ENCODE measurements at places on chromosomes 2 and 18. TPM values are rescaled to one million over a fixed set of nuclear protein-coding genes. Genes with fewer than 3 reads are reported as not detected.
A peak's percentile ranks its signal among the peaks of the same experiment; 100 is the strongest.

DNA sequence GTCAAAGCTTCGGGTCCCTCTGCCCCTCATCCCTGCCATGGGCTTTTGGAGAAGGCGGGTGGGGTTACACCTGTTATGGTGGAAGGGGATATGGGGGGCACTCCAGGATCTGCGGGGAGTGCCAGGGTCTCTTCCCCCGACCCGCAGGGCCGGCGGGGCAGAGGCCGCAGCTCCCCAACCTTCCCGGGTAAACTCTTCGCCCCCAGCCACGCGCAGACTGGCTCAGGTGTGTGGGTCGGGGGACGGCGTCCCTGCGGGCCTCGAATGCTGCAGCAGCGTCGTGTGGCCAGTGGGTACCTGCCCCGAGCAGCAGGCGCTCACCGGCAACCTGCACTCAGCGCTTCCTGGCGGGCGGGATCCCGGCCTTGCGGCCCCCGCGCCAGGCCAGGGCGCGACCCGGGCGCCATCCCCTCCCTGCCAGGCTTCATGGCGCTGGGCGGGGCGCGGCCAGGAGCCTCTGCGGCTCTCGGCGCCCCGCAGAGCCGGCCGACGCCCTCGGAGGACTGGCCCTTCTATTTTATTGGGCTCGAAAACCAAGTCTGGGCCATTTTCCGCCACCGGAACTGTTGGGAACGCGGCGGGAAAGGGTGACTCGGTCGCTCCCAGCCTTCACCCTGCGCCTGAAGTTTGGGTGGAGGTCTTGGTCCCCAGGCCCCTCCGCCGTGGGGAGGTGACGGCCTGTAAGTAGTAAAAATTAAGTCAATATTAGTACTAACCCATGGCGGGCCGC lies 4.5 kb downstream of the GBX2 start:
- DNase-seq: no peak

- no peak for DNase-seq
Measured at GRCh38 chr2:73850009-73850408, 21.2 kb downstream of the STAMBP start.

DNA sequence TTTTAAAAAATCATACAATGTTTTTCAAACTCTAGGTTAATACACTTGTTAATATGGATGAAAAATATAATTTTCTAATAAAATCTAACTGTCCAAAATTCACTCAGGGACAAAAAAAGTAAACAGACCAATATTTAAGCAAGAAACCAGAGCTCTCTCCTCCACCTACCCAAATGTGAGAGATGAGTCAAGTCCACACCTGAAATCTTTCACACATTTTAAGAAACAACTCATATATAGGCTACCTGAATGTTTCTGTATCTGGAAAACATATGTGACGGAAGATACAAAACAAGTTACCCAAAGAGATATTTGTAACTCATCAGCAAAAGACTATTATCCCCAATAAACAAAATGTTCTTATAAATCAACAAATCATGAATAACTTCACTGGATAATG lies 20.2 kb downstream of the ZNF516 start:
- DNase-seq: no peak

DNA sequence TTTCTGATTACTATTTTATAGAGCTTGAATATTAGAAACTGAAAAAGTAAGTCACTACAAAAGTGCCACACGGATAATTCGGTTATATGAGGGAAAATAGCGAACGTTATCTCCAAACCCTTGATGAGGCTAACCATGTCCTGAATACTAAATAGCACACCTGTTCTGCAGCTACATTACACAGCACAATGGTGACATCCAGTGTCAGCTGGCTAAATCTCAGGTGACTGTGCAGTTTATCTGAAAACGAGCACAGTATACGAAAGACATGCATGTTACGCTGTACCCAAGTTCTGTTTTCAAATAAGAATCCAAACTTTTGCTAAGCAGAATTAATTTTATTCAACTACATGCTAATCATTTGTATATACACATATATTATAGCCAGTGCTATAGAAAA lies 9.0 kb downstream of the CCDC68 start:
- DNase-seq: no peak

GRCh38 chr18:57768537-57769326 lies 34.4 kb downstream of the ATP8B1 start:
- peak; percentile 61 for DNase-seq

DNA sequence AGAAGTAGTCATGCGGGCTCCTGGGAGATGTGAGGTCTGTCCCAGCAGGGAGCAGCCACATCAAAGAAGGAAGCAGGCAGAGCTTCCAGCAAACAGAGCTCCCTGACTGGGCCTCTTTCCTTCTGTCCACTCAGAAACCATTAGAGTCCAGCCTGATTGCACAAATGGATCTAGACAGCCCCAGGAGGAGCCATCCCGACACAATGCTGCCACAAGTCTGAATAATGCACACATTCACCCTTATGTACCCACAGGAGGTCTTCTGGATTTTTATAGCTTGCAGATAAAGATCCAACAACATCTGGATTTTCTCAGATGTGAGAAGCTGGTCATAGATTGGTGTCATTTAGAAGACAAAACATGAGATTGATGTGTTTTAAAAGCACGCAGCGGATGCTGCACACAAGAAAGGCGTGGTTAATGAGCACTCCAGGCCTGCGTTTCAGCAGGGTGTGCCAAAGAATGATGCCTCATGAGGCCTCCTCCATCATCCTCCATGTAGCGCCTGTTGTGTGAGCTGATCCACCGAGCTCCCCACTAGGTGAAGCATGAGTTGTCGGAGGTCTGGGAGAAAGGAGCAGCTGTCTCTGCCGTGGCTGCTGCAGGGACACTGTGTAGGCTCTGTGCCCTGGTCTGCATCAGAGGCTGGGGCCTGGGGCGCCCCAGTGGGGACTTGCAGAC lies 60.6 kb downstream of the MTCL1 start:
- DNase-seq: no peak

- no peak for DNase-seq
Measured at GRCh38 chr18:11339188-11339775, 189.9 kb upstream of the PIEZO2 start.

- DNase-seq: no peak
Measured at GRCh38 chr18:23880931-23881617, 133.5 kb upstream of the TTC39C start.

GRCh38 chr2:38528008-38528442 lies 74.7 kb downstream of the HNRNPLL start:
- peak; percentile 69 for DNase-seq

GRCh38 chr2:136332436-136333095 lies 214.6 kb upstream of the CXCR4 start:
- no peak for DNase-seq

DNA sequence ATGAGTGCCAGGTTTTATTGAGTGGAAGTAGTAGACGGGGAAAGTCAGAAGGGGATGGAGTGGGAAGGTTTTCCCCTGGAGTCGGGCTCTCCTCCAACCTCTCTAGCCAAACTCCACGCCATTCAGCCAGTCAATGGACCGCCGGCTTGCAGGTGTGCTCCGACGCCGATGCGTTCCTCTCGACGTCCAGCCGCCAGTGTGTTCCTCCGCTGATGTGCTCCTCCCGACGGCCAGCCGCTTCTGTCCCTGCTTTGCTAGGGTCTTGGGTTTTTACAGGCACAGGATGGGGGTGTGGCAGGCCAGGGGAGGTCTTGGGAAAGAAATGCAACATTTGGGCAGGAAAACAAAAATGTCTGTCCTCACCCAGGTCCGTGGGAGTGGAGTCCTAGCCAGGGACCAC lies 94.3 kb upstream of the TEX51 start:
- no peak for DNase-seq

GRCh38 chr18:79962835-79963657 lies 1.4 kb upstream of the HSBP1L1 start:
- DNase-seq: no peak

- DNase-seq: no peak
Measured at GRCh38 chr2:10303181-10303693, 533 bp downstream of the HPCAL1 start.

DNA sequence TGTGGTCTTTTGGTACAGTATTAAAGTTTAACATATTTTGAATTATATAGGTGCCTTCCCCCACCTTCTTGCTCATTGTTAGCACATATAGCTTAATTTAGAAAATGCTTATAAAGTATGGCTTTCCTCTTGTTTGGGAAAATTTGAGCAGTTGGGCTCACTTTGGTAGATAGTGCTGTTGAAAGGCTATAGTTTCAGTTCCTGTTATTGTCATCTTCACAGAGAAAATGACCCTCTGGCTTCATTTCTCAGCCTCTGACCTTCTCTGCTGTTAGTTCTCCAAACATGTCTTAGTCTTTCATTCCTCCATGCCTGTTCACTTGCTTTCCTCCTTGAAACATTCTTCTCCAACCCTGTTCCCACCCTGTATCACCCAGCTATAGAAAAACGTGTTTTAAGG lies 200.6 kb downstream of the WDR7 start:
- DNase-seq: no peak

- no peak for DNase-seq
Measured at GRCh38 chr2:45789317-45789716, 137.8 kb downstream of the PRKCE start.

DNA sequence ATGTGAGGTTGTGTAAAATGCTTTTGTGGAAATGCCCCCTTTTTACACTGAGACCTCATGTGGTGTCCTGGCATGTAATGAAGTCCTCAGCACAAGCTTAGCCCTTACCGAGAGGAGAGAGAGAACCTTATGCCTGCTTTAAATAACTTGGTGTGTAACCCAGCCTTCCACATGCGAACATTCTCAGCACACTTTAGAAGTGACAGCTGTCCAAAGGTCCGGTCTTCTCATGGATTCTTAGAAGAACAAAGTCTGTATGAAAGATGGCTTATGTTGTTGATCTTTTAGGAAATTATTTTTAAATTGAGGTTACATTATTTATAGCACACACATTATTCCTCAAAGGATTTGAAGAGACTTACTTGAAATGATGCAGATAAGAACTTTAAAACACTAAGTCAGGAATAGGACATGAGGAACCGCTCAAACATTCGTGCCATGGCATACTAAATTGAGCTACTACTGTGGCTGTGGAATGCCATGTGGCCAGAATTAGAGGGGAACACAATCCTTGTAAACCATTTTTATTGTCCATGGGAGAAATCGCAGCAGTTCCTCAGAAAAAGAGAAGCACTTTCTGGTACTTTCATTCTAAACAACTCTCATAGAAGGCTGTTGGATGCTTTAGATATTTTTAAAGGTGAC lies 79.6 kb downstream of the WDSUB1 start:
- no peak for DNase-seq

DNA sequence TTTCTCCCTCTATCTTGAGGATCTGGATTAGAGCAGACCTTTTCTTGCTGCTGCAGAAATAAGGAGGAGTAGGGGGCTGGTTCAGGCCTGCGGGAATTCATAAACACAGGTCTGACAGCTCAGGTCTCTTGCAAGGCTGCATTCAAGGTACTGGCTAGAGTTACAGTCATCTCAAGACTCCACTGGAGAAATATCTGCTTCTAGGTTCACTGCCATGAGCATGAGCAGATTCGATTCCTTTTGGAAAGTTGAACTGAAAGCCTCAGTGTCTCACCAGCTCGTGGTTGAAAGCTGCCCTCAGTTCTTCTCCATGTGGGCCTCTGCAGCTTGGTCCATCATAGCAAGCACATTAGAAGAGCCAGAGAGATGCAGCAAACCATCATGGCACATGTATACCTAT lies 124.4 kb upstream of the SETBP1 start:
- DNase-seq: no peak

DNA sequence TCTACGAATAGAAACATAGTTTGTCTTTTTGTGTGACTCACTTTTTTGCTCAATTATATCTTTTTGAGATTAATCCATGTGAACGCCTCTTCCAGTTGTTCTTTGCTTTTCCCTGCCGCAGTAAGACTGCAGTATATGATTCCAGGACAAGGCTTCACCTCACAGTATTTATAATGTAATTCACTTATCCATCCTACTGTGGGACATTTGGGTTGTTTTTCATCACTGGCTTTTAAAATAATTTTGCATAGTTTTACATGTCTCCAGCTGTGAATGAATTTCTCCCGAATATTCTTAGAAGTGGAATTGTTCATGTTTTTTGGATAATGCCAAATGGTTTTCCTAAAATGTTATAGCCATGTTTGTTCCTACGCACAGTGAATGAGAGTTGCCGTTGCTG lies 21.9 kb downstream of the COPS9 start:
- no peak for DNase-seq

DNA sequence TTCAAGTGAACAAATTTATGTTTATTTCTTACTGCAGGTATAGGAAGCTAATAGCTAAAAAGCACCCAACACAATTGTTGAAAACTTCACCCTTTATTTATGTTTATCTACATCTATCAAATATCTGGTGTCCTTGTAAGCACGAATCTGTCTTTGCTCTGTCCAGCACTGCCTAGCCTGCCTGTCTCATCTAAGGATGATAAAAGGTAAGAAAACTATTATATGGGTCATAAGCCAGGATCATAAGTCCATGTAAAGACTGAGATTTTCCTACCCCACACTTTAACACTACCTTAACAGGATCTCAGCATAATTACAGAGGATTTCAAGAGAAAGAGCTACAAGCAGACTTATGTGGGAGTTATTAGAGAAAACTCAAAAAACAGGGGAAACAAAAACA lies 365.6 kb upstream of the TMEFF2 start:
- no peak for DNase-seq

DNA sequence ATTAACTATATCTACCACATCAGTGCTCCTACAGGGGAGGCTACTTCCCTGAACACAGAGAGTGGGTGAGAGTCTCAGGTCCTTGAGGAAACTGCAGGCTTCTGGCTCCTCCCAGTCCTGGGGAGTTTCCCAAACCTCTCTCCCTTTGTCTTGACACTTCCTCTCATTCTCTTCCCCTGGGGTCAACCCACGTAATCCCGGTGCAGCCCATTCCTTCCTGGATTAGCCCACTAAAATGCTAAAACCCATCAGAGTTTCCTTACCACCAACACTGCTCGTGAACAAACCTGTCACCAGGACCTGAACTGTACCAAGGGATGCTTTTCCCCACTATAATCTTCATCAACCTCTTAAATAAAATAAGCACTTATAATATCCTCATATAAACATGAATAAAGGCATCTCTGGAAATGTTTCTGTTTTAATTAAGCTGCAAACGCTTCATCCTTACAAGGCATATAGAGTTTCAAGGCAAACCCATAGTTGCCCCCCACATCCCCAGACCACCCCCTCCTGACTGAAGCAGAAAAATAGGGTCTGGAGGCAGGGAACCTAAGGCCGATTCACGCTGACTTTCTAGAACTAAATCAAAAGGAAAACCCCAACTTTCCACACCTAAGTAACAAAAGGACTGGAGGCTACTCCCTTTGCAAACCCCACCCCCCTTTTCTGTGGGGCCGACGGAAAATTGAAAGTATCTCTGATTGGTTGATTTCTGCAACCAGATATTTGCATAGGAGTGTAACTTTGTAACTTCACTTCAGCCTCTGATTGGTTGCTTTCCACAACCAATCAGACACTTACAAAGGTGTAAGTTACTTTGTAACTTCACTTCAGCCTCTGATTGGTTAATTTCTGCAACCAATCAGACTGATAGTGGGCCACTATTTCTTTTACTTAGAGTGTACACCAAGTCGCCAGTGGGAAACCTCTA lies 19.0 kb downstream of the TMSB10 start:
- peak; percentile 30 for DNase-seq

TMEFF2 gene
- total RNA-seq: 1.4 TPM

EPAS1 gene
- total RNA-seq: 40.7 TPM

FN1 gene
- 7,693 TPM for total RNA-seq

LYG1 gene
- total RNA-seq: not detected

FBXO36 gene
- 2.2 TPM for total RNA-seq
